ENCODE measurements at places on chromosomes 16 and 17.

- DNase-seq, result no peak
These were observed 19.1 kb upstream of the NTN1 start for GRCh38 chr17:9002227-9002605.

- DNase-seq, result peak; percentile 33
These were observed 21.5 kb upstream of the PECAM1 start for GRCh38 chr17:64411999-64412771.

DNA sequence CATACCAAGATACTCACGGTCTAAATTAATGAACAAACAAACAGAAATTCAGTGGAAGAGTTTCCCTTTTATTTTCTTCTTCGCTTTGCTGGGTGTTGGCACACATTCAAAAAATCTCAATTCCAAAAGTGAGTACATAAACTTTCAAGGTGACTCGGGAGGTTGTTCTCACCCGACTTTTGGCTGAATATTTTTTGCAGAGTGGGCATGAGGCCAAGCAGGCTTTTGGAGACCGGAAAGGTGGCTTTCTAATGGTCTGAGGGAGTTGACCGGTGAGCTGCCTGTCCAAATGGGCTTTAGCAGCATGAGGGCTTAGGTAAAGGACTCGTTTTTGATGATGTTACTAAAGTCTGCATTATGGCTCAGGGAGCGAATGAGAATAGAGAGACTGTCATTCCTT is 318.7 kb downstream of the CPPED1 start:
- no peak for DNase-seq

GRCh38 chr16:53045341-53046220 is 7.1 kb downstream of the CHD9NB start:
- DNase-seq, result no peak

DNA sequence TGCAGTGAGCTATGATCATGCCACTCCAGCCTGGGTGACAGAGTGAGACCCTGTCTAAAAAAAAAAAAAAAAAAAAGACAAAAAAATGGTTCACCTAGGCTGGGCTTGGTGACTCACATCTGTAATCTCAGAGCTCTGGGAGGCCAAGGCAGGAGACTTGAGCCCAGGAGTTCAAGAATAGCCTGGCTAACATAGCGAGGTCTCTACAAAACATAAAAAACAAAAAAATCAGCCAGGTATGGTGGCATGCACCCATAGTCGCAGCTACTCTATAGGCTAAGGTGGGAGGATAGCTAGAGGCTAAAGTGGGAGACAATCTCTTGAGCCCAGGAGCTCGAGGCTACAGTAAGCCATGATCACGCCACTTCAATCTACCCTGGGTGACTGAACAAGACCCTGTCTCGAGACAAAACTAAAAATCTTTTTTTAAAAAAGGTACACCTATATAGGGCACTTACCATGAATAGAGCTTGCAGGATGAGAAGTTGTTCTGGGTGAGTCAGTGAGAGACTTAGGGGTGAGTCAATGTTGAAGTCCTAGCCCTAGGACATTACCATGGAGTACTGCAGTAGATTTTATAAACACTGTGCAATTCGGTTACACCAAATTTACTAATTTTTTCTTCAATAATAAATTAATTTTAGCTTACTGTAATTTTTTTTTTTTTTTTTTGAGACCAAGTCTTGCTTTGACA is 19.0 kb downstream of the USP32 start:
- DNase-seq, result no peak

GRCh38 chr17:9209347-9209746 is 188.0 kb downstream of the NTN1 start:
- DNase-seq, result no peak

- no peak for DNase-seq
These were observed 9.2 kb downstream of the LIG3 start for GRCh38 chr17:34989473-34989872.

DNA sequence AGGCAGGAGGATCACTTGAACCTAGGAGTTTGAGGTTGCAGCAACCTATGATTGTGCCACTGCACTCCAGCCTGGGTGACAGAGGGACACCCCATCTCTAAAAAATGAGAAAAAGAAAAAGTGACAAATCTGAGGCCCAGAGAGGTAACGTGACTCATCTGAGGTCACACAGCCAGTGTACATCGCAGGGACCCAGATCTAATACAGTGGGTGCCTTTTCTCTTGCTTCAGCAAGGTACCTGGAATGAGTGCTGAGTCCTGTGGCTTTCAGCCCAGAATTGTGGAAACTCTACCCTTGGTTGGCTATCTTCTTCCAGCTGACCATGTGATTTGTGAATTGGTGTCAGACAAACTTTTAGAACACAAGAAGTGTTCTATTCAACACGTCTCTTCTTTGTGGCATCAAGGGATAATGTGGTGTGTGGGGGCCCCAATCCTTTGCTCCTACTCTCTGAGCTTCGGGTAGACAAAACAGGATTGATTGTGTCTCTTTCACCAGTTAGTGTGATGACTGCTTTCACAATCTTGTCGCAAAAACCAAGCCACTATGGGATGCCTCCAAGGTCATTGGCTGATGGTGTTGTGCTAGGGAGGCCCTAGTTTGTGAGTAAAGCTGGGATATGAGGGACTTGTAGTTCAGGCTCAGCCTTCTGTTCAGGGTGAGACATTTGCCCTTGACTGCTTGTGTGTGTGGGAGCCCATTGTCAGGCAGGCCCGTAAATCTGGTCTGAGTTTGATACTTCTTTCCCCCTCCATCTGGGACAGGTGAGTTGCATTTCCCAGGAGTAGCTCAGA is 71.0 kb downstream of the MSI2 start:
- DNase-seq, result no peak

- DNase-seq, result no peak
These were observed 65.1 kb downstream of the SOCS1 start for GRCh38 chr16:11190588-11191560.

GRCh38 chr16:89313583-89313982 is 96.1 kb downstream of the ZNF778 start:
- DNase-seq, result no peak

DNA sequence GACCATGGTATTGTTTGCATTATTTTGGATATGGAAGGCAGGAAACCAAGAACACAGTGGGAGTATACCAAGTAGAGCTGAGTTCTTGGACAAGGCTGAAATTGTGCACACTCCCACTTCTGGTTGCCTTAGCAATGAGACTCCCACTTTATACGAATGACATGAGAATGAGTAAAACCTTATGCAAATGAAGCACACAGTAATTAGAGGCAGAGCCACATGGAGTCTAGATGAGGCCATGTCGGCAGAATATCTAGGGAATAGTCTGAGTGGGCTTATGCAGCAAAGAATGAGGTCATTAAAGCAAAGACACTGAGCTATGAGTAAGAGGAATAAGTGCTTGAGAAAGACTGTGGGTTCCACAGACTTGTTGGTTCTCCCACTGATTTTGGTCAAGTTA is 178.7 kb downstream of the GRIN2A start:
- DNase-seq, result no peak

DNA sequence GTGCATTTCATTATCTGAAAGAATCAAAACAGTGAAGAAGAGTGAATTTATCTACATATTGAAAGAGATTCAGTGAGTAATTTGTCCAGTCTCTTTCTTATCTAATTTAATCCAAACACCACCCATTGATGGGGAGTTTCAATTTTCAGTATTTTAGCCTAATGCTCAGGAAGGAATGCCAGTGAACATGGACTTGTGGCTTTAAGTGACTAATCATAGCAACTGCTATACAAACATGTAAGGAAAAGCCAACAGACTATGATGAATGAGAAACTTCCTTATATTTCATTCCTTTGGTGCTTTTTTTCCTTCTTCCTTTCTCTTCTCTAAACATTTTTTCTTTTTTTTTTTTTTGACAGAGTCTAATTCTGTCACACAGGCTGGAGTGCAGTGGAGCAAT is 885.8 kb downstream of the KCNJ2 start:
- DNase-seq, result no peak

GRCh38 chr16:14187517-14188338 is 116.6 kb downstream of the MRTFB start:
- no peak for DNase-seq

All from KG1 (cell line).